ENCODE measurements at places on chromosomes 1 and 21.

DNA sequence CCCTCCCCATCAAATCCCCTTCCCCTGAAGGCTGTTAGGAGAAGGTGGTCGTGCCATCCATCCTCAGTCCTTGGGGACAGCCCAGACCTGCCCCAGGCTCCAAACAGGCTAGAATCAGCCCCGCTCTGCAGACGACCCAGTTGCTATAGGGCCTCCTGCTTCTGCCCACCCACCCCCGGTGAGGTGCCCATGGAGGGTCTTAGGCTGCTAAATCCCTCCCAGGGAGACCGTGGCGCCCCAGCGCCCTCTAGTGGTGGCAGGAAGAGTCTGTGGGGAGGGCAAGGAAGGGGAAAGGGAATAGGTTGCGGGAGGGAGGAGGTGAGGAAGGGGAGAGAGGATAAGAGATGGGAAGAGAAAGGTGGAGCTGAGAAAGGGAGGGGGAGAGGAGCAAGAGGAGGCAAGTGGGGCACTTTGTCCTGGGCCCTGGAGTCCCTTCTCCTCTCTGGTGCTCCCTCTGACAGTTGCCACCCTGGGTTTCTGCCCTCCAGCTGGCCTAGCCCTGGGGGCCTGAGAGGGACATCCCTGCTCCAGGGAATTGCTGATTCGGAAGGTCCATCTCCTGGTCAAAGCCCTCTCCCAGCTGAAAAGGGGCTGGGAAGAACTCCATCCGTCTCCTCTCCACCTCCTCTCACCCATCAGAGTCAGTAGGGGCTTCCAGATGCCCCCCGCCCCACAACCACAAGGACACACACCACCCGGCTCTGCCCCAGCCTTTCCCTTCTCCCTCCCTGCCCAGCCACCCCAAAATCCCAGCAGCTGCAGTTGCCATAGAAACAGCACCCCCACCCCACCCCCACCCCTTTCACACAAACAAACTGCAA, 55.4 kb downstream of the CAMK2N1 start:
- DNase-seq: no peak

- no peak for DNase-seq
Observed at GRCh38 chr1:2907051-2907450, 105.6 kb upstream of the TTC34 start.

DNA sequence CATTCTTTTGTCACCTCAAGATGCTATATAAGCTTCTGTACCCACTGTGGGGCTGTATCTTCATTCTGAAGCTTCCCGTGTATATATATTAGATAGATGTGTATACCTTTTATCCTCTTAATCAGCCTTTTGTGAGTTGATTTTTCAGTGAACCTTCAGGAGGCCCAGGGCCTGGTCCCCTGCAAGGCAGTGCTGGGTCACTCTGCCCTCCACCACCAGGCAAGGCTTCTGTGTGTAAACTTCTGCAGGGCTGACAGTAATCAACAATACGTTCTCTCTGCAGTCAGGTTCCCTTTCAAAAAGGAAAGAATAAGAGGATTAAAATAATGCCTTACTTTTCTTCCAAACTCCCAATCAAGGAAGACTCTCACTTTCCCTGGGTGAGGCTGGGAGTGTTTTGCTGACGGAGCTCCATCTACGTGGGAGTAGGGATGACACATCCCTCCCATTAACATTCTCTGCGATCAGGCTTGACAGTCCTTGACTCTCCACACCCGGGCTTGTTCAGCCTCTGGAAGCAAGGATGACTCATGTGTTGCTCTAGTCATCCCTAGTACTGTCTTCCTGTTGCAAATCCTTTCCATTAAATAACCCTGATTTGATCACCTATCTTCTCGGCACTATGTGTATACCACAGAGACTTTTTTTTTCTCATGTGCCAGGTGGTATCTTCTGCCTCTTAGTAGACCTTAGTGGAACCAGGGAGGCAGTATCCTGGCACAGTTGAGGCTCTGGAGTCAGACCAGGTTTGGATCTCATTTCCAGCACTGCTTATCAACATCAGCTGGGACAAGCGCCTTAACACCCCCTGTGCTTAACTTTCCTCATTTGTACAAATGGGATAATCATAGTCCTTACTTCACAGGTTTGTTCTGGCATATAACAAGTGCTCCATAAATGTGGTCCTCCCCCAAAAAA, 70.3 kb upstream of the KCNK1 start:
- no peak for DNase-seq

DNA sequence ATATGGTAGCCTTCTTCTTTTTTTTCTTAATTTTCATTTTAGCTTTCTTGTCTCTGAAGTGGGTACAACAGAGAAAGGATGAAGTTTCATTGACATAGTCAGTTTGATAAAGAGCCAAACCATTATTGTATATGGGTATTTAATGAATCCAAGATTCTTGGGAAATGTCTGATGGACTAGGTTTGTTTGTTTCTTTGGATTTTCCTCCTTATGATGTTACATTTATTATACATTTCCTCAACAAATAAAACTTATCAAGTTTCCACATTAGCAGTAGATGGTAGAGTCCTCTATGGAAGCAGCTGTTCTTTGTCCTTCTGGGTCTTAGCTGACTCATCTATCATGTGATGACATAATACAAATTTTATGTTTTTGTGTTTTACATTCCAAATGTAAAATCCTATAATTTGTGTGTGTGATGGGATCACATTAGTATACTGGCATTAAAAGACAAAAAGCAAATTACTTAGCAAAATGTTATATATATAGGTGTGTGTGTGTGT, 6.0 kb downstream of the COL24A1 start:
- no peak for DNase-seq

GRCh38 chr1:113610372-113610771, 148.9 kb downstream of the PHTF1 start:
- no peak for DNase-seq

DNA sequence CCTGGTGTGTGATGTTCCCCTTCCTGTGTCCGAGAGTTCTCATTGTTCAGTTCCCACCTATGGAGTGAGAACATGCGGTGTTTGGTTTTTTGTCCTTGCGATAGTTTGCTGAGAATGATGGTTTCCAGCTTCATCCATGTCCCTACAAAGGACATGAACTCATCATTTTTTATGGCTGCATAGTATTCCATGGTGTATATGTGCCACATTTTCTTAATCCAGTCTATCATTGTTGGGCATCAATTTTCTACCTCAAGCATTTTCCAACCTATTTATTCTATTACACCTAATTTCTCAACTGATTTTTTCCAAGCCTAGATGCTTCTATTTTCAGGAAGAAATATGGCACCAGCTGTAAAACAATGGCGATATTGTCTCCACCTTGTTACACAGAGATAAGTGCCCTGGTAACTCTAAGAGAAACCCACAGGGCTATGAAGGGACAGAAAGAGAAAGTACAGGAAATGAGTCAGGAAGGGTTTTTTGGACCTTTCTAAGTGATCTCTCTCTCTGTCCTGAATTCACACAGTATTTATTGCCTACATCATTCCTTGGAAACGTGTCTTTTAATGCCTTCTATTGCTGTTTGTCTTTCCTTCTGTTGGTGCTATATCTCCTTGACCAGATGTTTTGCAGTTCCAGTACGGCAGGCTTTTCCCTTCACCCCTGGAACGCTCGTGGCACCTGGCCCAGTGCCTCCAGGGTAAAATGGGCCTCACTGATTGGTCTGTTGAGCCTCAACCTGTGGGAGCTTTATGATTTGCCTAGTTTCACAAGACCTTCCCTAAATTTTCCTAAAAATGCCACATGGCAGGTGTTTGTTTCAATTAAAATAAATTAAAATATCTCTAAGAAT, 14.6 kb upstream of the JAK1 start:
- no peak for DNase-seq

DNA sequence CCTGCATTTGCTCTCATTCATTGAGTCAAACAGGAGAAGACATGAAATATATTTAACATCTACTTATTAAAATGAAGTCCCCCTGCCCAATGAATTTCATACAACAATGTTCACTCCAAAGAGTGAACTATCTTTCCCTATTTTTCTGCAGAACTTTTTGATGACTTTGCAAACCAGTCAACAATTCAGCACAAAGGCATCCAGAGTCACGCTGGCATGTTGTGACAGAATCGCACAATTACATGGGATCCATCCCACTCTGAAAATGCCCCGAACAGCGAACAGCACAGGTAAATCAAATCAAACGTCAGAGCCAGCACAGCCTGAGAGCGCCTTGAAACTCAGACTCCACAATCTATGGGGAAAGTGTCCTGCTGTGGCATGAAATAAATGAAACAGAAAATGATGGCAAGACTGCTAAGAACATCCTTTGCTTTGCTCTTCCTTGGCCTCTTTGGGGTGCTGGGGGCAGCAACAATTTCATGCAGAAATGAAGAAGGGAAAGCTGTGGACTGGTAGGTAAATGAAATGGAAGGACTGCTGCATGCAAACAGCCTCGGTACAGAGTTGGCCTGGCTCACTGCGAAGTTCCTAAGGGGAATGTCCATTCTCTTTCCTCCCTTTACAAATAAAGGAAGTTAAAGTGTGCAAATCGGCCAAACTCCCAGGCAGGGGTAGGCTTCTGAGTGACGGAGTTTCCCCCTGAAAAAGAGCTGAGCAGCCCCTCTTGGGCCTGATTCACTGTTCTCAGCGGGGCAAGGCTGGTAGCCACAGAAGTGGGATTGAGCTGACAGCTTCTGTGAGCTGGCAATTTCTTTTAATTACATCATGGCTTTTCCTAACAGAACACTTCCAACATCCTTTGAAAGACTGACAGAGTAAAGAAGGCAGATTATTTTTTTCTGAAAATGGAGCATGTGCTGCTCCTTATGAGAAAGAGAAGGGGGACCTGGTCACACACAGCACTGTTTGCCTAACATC, at the start of gene DNASE2B:
TSS of gene DNASE2B (plus strand) at position 310 of the 981 bp plus-strand sequence. CDS start at position 391, 81 bp downstream.
- no peak for DNase-seq

- no peak for DNase-seq
Observed at GRCh38 chr21:14877581-14878228, 187.1 kb downstream of the NRIP1 start.

GRCh38 chr1:175114996-175115395, 47.4 kb downstream of the TNN start:
- no peak for DNase-seq

- no peak for DNase-seq
Observed at GRCh38 chr1:17273096-17273495, 24.2 kb downstream of the PADI3 start.

DNA sequence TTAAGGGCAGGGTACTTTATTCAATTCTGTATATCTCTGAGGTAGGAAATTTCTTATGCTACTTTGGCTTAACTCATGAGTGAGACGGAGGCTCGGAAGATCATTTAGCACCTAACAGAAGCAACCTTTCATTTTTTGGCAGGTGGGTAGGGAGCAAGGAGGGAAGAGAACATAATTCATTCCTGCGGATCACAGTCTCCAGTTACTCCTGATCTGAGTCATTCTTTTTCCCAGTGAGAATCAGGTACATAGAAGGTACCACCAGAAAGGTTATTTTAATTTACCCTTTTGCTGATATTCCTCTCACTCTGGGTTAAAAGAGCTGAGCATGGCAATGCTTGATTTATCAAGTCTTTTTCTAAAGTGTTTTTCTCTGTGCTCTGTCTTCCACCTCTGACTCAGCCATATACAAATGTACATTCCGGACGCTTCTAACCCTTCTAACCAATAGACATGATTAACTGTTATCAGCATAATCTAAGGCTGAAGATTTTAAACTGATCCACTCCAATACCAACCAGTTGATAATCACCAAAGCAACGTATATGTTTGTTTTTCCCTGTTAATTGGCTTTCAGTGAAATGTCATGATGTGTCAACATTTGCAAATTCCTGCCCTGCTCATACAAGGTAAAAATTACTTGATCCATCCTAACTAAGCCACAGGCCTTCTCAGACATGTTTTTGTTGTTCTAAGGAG, 271.7 kb downstream of the DUSP10 start:
- no peak for DNase-seq

DNA sequence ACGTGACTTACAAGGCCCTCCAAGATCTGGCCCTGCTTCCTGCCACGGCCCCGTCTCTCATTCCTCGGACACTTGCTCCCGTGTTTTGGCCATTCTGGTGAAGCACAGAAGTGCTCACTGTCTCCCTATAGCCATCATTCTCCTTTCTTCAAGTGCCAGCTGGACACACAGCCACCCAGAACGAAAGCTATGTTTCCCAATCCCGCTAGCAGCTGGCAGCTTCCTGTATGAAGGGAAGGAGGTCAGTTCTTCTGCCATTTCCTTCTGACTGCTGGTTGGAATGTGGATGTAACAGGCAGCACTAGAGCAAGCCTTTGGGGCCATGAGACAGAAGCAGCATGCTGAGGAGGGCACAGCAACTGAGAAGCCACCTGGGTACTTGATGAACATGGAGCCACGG, 82.8 kb downstream of the TGFBR3 start:
- DNase-seq: no peak

DNA sequence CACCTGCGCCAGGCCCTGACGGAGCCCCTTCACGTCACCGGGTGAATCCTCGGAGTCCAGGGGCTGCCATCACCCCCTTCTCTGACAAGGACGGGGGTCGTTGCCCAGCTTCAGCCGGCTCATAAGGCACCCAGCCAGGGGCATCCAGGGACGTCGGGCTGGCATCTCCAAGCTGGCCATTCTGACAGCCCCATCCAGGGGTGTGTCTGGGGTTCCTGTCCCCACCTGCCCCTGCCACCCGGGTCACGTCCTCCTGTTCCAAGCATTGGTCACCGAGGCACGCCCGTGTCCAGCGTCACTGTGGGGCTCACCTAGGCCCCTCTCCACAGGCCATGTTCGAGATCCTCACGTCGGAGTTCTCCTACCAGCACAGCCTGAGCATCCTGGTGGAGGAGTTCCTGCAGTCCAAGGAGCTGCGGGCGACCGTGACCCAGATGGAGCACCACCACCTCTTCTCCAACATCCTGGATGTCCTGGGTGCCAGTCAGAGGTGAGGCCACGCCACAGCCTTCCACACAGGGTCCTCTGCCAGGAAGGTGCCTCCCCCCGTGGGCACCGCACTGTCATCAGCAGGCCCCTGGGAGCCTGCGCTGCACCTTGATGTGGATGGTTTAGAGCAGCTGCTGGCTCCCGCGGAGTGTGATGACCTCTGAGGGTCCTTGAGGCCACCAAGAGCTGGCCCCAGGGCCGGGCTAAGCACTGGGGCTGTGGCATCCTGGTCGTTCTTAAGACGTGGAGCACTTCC, 14.8 kb downstream of the ARHGEF16 start:
- no peak for DNase-seq

DNA sequence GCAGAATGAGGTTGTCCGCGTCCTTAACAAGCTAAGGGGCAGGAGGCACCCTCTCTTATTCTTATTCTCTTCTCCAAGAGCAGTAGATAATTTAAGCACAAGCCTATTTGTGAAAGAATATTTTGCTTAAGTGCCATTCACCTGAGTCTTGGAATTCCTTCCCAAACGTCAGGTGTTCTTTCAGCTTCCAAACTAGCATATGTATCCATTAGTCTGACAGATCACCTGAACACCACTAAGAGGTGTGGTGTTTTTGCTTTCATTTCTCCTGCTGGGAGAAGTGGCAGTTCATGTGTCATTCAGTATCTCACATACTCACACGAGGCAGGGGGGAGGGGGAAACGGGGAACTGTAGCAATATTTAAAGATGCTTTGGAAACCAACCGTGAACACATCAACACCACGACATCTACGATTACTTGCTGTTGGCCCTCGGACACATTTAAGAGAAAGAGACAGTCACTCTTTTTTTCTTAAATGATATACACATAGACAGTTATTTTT, 45.5 kb upstream of the RBM15 start:
- DNase-seq: no peak

Measured in activated CD4-positive, alpha-beta T cell treated with anti-CD3 and anti-CD28 coated beads for 1 hour (primary cell).